Left hindlimb (tissue), 1 donor: ENCODE measurements at places on chromosomes 3 and 15.
A peak's percentile ranks its signal among the peaks of the same experiment; 100 is the strongest.

DNA sequence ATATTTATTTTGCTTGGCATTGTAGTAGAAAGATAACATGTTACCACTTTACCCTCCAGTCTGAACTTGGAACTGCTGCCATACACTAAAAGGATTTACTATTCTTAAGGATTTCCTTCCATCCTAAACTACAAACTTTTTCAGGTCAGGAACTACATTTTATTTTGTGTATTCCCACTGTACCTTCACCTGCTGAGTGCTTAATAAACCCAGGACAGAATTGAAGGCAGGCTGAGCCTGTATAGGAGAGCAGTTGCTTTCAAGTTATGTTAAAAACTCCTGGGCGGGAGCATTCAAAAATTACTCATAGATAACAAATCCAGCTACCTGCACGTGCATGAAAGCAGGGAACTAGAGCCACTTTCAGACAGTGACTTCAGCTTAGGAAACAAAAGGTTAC is 58.3 kb downstream of the CACNA1D start:
- DNase-seq: no peak

GRCh38 chr15:44542596-44542995 is 5.6 kb downstream of the EIF3J start:
- no peak for DNase-seq

- DNase-seq: no peak
These were observed 19.3 kb upstream of the TTBK2 start for GRCh38 chr15:42939841-42940240.

DNA sequence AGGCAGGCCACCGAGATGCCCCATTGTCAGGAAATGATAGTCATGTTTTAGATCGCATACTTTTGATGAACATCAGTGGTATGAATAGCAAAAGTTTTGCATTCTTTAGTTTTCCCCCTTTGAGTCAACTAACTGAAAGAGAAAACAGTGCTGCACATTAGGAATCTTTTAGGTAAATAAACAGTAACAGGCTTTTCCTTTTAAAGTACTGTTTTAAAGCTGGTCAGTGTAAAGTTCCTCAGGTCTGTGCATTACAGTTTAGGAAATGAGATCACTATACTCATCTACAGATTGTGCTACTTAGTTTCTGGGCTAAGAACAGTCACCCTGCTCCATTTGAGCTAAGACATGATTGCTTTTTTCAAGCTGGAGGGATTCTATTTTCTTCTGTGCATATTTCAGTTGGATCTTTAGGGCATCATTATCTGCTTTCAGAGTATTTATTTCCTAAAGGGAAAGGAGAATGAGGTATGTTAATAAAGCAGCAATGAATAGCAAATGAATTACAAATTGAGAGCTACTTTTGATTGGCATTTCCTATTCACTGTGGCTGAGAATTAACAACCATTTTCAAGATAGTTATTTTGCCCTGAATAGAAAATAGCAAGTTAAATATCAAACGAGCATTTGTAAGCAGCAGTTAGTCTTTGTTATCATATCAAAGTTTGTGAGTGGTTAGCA is 36.5 kb downstream of the FAM98B start:
- DNase-seq: no peak

- DNase-seq: no peak
These were observed 622 bp upstream of the PLSCR1 start for GRCh38 chr3:146544929-146545528.

DNA sequence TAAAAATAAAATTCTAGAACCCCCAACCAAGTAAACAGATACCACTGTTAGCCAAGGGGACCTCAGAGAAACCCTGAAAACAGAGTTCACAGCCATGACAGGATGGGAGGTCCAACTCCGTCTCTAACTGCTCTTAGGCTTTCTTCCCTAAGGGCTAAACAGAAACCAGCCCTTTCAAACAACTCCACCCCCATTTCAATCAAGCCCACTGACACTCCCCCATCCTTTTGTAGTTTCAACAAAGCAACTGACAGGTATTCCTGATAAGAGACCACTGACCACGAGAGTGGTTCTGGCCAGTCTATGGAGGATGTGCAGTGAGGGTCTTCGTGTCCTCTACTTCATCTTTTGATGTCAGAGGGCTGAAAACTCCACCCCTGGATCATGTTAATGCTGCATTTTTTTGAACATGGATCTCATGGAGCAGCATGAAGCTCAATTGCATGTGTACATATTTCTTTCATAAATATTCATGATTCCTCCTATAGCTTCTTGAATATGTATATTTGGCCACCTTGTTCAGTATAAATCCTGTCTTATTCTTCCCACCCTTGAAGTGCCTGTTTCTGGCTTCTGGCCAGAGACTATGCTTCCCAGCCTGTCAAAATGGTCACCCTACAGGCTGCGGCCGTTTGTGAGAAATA is 222.6 kb downstream of the OSBPL10 start:
- DNase-seq: no peak

DNA sequence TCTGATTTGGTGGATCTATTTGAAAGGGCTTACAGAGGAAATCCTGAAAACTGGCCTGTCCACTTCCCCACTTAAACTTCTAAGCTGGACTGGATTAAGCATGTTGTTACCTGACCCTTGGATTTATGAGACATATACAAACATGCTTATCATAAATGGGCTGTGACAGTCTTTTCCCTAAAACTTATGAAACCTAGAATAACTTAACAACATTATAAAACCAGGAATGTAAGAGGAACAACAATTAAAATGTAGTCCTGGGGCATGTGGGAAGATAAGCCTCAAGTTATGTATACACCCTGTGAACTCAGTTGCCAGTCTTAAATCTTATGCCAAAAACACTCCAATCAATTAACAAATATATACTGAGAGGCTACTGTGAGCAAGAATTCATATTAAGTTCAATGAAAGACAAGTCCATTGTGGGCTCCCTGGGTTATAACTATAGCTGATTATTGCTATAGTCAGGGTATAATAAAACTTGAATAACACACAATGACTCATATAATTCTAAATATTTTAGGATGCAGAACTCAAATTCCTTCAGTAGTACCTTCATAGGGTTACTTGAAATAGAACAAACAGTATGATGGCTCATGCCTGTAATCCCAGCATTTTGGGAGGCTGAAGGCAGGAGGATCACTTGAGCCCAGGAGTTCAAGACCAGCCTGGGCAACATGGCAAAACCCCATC is 87.2 kb upstream of the PPIB start:
- DNase-seq: no peak

- peak; percentile 20 for DNase-seq
These were observed 22.3 kb downstream of the PLXNB1 start for GRCh38 chr3:48407542-48408099.
